ENCODE measurements at places on chromosomes 6 and 20.

DNA sequence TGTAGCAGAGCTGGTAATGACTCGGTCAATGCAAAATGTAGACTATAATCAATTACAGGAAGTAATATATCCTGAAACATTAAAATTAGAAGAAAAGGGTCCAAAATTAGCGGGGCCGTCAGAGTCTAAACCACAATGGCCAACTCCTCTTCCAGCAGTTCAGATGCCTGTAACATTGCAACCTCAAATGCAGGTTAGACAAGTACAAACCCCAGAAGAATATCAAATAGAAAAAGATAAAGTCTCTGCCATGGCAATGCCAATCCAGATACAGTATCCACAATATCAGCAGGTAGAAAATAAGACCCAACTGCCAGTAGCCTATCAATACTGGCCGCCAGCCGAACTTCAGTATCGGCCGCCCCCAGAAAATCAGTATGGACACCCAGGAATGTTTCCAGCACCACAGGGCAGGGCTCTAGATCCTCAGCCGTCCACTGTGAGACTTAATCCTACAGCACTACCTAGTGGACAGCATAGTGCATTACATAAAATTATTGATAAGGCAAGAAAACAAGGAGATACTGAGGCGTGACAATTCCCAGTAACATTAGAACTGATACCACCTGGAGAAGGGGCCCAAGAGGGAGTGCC, 158.4 kb downstream of the GPX5 start:
- DNase-seq = peak; percentile 18

GRCh38 chr6:167919349-167919748, 78.1 kb upstream of the KIF25 start:
- DNase-seq = no peak

GRCh38 chr20:51462566-51463276, 79.8 kb downstream of the NFATC2 start:
- no peak for DNase-seq

GRCh38 chr6:6826095-6826901, 237.8 kb downstream of the LY86 start:
- DNase-seq = no peak

GRCh38 chr6:139204978-139205377, 70.1 kb downstream of the HECA start:
- no peak for DNase-seq

GRCh38 chr6:141035312-141036200, 1097.2 kb upstream of the GJE1 start:
- DNase-seq = no peak

DNA sequence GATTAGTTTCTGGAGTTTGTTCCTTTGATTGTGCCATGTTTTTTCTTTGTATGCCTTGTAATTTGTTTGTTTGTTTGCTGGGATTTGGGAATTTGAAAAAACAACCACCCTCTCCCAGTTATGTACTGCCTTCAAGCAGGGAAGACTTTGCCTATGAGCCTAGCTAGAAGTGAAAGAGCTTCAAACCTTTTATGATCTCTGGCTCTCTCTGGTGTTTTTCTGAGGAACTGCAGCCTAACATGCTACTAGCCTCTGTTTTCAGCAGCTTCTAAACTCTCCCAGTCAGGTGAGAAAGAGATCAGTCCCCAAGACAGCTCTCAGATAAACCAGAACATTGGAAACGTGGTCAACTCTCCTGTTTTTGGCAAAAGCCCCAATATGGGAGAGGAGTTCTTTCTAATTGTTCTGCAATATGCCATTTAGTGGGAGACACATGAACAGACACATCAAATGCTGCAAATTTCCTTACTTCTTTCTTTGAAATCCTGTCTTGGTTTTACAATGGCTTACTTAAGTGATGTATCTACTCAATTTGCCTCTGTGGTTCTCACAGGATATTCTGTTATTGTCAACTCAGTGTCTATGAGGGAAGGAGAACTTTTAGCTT, 58.9 kb upstream of the SERINC1 start:
- DNase-seq = peak; percentile 36

DNA sequence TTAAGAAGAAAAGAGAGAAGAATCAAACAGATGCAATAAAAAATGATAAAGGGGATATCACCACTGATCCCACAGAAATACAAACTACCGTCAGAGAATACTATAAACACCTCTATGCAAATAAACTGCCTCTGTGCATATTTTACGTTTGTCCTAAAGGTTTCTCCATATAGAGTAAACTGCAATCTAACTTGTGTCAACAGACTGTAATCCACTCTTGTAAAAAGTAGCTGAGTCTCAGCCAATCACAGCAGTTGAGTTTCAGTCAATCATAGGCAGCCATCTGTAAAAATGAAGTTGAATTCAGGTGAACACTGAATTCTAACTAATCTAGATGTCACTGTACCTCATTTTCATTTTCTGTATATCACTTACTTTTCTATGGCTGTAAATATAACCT, 112.2 kb upstream of the SYNCRIP start:
- DNase-seq = no peak

DNA sequence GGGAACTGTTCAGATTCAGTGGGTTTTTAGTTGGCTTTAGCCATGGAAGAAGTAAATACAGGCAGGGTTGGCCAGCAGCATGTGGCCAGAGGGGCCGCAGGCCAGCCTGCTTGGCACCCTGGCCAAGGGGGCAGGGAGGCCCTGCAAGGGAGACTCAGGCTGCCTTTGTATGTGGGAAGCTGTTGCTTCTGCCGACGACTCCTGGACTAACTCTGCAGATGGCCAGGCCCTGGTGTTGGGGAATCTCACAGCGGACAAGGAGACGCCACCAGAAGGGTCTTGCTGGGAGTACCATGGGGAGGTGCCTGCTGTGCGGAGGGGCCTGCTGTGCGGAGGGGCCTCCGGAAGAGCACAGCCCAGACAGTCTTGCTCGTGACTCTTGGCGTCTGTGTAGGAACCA, 25.2 kb downstream of the PYGB start:
- DNase-seq = no peak

GRCh38 chr6:34982424-34982852, 93.4 kb downstream of the ANKS1A start:
- no peak for DNase-seq

GRCh38 chr6:35318196-35319171, 20.9 kb downstream of the DEF6 start:
- DNase-seq = no peak

DNA sequence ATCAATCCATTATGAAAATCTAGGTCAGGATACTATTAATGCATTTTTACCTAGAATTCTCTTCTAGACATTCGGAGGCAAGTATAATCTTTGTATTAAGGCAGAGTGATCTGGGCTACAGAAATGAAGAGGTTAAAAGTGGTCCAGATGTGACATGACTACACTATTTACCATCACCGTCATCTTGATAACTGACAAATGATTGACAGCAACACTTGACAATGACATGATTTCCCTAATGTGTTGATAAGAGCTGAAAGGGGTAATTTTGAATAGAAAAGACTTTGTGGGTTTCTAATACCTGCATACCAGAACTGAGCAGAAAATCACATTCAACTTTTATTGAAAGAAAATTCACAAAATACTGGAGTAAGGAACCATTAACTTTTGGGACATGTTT, 718.9 kb upstream of the MAP3K7 start:
- no peak for DNase-seq
